ENCODE measurements at places on chromosomes 4 and X. TPM values are rescaled to one million over a fixed set of nuclear protein-coding genes. Genes with fewer than 3 reads are reported as not detected.

HOPX gene
- total RNA-seq: not detected

IRS4 gene
- total RNA-seq: not detected

NAA10 gene
- total RNA-seq: 135 TPM

- no peak for DNase-seq
These were observed 1089.8 kb downstream of the FAT4 start for GRCh38 chr4:126404549-126404948.

GRCh38 chr4:174036111-174036510, 247.4 kb downstream of the FBXO8 start:
- no peak for DNase-seq

DNA sequence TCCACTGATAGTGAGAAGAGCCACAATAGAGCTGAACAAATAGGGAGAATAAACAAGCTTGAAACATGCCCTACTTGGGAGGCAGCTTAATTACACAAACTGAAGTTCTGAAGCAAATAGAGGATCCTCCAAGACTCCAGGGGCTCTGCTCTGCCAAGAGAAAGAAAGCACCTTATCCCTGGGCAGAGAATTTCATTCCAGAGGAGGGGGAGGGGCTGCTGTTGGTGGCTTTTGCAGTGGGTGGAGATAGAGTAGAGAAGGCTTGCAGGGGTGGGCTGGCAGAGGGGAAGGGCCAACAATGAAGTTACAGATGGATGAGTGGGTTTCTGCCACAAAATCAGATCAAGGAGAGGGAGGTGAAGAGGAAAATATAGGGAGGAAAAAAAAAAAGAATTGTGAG, 1.0 kb upstream of the LPAR4 start:
- no peak for DNase-seq

DNA sequence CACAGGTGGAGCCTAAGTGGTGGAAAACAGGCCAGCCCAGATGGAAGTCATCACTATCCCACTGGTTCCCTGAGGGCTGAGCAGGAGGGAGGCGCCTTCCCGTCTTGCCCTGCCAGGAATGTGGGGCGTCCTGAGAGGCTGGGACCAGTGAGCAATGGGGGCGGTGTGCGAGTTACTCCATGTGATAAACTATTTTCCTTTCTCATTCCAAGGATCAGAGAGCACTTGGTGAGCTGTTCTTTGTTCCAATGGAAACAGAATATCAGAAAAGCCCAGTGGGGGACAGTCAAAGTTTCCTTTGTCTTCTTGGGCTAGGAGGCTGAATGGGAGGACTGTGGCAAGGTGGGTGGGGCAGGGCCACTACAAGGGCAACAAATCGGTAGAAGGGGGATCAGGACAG, 86.2 kb downstream of the NHSL2 start:
- DNase-seq: peak; percentile 7

KIAA1210 gene
- not detected for total RNA-seq

- DNase-seq: no peak
These were observed 516.3 kb downstream of the BCOR start for GRCh38 chrX:39581411-39581810.

GLRA2 gene
- not detected for total RNA-seq

- DNase-seq: peak; percentile 37
These were observed 70.6 kb downstream of the ARFIP1 start for GRCh38 chr4:152850377-152850776.

- DNase-seq: peak; percentile 84
These were observed at the start of gene PDHA1 for GRCh38 chrX:19343535-19344408. TSS of gene PDHA1 (plus strand) at chrX:19343927. CDS start at chrX:19344038, 111 bp downstream.

CC2D2A gene
- total RNA-seq: 18.8 TPM

CT45A2 gene
- not detected for total RNA-seq

SYTL4 gene
- 7.9 TPM for total RNA-seq

DKK2 gene
- total RNA-seq: 0.39 TPM

- no peak for DNase-seq
These were observed 56.0 kb downstream of the GLUD2 start for GRCh38 chrX:121103381-121103780.

DNA sequence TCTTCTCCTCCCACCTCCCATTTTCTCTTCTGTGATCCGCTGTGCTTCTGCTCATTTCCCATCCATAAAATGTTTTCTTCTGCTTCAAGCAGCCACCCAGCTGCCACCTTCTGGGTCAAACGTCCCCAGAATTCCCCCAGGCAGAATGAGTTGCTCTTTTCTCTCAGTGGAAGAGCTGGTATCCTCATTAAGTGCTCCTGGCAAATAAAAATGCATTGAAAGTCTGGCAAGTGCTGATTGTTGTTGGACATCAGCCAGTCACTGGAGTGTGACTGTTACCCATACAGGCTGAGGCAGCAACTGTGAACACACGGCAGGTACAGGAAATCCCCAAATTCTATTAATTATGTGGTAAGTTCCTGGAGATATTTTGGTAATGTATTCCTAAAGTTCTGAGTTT, 52.6 kb downstream of the LIMCH1 start:
- no peak for DNase-seq

DNA sequence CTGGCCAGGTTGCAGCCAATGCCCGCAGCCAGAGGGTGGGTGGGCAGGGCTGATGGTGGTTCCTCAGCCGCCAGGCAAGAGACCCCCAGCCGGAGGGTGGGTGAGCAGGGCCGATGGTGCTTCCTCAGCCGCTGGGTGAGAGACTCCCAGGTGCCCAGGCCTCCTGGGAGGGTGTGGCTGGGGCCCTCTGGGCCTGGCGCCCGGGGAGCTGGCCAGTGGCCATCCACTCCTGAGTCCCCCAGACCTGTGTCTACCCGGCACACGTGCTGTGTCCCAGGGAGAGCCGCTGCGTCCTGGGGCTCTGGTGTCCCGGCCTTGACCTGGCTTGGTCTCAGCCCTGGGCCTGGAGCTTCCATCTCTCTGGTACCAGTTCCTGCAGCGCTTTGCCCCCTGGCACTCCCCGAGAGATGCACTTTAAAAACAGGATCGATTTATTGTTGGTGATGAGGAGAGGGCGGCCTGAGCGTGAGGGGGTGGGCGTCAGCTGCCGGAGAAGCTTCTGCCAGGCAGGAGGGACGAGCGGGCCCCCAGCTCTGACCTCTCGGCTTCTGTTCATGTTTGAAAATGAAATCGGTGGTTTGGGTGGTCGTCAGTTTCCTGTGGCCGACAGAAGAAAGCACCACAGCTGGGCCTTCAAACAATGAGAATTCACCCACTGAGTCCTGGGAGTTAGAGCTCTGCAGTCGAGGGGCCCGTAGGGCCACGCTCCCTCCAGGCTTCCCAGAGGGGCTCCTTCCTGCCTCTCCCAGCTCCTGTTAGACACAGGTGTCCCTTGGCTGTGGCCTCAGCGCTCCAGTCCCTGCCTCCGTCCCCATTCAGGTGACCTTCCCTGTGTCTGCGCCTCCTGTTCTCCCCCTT, 6.5 kb downstream of the DOK7 start:
- DNase-seq: no peak

GPR119 gene
- not detected for total RNA-seq

DNA sequence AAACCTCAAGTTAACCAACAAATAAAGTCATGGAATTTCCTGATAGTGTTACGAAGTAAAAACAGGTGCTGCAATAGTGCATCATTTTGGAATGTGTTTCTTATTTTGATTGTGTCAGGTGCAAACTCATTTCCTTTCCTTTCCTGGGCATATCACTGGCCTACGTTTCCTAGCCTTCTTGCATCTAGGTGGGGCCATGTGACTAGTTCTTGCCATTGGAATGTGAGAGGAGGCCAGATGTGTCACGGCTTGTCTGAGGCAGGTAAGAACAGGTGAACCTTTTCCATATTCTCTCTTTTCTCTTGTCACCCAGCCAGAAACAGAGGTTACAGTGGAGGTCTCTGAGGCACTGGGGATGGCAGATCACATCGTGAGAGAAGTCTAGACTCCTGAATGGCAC, 868.0 kb downstream of the RPA4 start:
- no peak for DNase-seq

DNA sequence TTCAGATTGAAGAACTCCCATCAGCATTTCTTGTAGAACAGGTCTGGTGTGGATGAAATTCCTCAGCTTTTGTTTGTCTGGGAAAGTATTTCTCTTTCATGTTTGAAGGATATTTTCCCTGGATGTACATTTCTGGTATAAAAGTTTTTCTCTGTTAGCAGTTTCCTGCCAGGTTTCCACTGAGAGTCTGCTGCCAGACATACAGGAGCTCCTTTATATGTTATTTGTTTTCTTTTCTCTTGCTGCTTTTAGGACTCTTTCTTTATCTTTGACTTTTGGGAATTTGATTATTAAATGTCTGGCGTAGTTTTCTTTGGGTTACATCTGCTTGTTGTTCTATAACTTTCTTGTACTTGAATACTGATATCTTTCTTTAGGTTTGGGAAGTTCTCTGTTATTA, 486.5 kb downstream of the ARAP2 start:
- DNase-seq: no peak

GRIA2 gene
- total RNA-seq: not detected
